ENCODE measurements at places on chromosomes 12 and 14.

DNA sequence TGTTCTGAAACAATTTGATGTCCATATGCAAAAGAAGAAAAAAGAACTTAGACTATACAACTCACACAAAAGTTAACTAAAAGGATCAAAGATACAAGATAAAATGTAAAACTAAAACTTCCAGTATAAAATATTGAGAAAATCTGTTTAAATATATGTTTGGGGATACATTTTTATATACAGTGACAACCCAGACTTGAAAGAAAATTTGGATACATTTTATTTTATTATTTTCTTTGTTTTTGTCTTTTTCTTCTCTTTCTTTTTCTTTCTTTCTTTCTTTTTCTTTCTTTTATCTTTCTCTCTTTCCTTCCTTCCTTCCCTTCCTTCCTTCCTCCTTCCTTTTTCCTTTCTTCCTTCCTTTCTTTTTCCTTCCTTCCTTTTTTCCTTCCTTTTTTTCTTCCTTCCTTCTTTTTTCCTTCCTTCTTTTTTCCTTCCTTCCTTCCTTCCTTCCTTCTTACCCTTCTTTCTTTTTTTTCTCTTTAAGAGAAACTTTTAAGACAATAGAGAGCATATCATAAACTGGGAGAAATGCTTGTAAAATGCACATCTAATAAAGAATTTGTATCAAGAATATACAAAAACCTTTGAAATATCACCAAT, 954.5 kb upstream of the LRFN5 start:
- no peak for DNase-seq

- DNase-seq: no peak
These were observed 8.9 kb downstream of the MSRB3 start for GRCh38 chr12:65287426-65287825.

- DNase-seq: no peak
These were observed 213.3 kb downstream of the EPS8 start for GRCh38 chr12:15575671-15576541.

DNA sequence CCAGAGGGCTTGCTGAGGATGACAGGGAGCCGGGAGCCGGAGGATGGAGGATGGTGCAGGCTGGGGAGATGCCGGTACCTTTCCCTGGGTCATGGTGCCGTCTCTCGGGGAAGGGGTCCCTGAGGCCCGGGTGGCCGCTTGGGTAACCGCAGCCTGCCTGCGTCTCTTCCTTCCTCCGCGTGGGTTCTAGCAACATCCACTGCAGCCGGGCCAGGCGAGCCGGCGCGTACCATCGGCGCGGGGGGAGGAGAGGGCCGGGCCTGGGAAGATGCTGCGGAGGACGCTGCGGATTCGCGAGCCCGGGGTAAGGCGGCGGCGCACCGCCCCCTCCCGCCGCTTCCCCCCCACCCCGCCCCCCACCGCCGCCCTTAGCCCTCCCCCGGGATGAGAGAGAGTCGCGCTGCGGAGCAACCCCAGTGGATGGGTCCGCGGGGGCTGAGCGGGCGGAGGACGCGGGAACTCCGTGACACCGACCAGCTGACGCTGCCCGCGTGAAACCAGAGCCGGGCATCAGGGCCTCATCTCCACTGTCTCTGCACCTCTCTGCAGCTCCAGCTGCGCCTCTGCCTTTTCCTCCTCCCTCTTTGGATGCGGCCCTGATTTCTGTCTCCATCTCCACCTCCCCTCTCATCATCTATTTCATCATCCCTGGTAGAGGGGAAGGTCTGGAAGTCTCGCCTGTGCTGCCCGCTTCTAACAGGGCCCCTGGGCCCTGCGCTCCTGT, at the start of gene FAIM2:
Gene FAIM2 (minus strand): TSS at position 201 of the 724 bp plus-strand sequence. CDS start 108 bp downstream, at position 93.
- DNase-seq: no peak

GRCh38 chr14:69275331-69275730, 15.4 kb downstream of the GALNT16 start:
- DNase-seq: no peak

- DNase-seq: no peak
These were observed 163.7 kb downstream of the CALM1 start for GRCh38 chr14:90560558-90560957.

GRCh38 chr12:6792522-6793201, 3.3 kb downstream of the CD4 start:
- no peak for DNase-seq

DNA sequence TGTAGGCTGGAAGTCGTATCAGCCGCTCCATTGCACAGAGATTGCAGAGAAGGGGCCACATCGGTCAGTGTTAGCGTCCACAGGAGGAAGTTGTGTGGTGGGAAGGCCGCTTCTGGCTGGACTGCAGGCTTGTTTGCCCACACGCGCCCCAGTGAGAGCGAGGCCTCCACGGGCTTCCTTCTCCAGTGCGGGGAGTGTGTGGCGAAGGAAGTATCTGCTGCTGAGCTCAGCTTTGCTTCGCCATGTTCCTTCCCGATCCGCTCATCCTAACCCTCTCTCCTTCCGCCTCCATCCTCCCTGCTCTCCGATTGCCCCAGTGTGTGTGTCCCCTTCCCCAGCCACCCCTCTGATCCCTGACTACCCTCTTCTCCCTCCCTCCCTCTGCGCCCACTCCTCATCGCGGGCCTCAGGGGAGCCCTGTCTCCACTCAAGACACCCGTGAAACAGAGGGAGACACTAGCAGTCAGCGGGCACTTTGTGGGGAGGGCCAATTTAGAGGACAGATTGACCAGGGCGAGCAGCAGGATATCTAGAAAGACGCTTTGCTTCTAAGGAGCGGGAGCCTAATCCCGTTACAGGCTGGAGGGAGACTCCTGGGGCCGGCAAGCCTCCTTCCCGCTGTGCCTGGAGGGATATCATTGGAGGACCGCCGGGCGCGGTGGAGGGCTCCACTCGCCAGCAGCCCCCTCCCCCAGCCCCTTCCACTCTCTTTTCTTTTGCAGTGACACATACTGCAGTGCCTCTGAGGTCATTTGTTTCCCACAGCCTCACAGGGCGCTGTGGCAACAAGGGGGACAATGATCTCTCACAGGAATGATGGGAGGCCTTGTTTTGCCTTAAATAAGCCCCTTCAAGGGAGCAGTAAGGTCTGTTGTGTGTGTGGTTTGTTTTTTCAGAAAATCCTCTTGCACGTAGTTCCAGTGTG, 428.8 kb downstream of the ZFP36L1 start:
- no peak for DNase-seq

GRCh38 chr12:115225845-115226244, 541.9 kb upstream of the TBX3 start:
- no peak for DNase-seq

- peak; percentile 9 for DNase-seq
These were observed 18.7 kb downstream of the PKP2 start for GRCh38 chr12:32877601-32878459.

DNA sequence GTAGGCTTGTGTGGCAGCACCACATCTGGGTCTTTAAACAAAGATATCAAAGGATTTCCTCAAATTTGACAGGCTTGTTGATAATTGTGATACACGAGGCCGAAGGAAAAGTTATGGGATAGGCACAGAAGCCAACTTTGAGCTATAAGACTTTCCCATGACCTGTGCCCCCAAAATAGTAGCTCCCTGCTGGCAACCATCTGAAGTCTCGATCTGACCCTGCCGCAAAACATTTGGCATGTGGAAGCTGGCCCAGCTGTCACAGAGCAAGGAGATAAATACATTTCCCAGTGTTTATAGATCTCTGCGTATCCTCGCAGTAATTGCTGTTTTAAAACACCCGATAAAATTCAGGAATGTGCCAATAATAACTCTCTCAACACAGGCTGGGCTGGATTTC, 26.4 kb upstream of the RGS6 start:
- DNase-seq: no peak

GRCh38 chr12:53550595-53550994, 43.3 kb upstream of the NPFF start:
- DNase-seq: no peak

GRCh38 chr12:68435816-68436215, 103.7 kb upstream of the MDM1 start:
- DNase-seq: no peak

DNA sequence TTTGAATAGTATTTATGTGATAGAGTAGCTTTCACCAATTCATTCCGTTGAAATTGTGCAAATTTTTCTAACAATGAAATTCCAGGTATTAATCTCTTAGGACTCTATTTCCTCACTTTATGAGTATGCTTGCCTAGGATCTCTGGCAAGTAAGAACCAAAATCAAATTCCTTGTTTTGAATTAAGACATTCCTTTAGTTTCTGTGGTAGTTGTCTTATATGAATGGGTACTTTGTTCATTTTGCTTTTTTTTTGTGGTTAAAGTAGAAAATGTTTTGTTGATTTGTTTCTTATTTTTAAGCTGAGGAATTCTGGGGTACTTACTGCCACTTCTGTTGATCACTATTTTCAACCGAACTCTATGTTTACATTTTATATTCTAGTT, 59.8 kb downstream of the KITLG start:
- no peak for DNase-seq

- DNase-seq: peak; percentile 47
These were observed 103.9 kb upstream of the MYL2 start for GRCh38 chr12:111024205-111024801.

DNA sequence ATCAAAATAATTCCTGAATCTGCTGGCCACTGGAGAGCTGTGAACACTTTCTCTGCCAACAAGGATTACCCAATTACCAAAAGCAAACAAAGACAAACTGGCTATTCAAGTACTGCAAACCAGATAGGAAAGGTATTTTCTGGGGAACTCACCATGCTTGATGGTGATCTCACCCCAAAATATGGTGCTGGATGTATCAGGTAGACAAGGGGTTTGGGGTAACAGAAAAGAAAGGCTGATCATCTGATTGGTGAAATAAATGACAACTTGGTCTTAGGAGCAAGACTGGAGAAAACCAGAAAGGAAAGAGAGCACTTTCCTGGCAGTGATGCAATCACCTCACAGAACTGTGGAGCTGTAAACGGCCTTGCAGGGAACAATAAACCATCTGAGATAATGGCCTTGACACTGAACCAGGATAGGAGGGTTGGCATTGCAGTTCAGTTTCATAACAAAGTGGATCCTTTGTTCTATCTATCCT, 31.0 kb upstream of the NPFF start:
- DNase-seq: no peak

GRCh38 chr12:85329913-85330312, 49.9 kb downstream of the ALX1 start:
- no peak for DNase-seq

DNA sequence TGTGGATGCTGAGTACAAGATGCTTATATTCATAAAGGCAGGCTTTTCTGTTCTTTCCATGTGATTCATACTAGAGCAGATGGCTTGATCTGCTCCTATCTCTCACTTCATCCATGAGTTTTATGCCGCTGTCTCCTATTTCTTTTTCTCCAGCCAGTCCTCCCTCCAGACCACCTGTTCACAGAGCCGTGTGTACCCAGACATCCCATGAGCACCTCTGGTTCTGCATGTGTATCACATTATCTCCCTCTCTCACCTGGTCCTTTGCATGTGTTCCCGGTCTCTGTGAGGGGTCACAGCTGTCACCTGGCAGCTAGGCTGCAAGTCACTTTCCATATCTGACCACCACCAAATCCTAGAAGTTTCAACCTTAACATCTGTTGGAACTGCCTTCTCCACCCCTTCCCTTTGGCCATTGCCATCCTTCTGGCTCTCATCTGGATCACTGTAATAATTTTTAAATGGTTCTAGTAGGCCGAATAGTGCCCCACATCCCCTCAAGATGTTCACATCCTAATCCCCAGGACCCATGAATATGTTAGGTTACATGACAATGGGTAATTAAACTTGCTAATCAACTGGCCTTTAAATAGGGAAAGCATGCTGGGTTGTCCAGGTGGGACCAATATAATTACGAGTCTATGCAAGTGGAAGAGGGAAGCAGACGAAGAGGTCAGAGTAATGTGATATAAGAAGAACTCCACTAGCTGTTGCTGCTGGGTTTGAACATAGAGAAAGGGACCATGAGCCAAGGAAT, 168.1 kb downstream of the SNAPC1 start:
- no peak for DNase-seq

GRCh38 chr12:124618291-124618902, 51.0 kb upstream of the NCOR2 start:
- no peak for DNase-seq

DNA sequence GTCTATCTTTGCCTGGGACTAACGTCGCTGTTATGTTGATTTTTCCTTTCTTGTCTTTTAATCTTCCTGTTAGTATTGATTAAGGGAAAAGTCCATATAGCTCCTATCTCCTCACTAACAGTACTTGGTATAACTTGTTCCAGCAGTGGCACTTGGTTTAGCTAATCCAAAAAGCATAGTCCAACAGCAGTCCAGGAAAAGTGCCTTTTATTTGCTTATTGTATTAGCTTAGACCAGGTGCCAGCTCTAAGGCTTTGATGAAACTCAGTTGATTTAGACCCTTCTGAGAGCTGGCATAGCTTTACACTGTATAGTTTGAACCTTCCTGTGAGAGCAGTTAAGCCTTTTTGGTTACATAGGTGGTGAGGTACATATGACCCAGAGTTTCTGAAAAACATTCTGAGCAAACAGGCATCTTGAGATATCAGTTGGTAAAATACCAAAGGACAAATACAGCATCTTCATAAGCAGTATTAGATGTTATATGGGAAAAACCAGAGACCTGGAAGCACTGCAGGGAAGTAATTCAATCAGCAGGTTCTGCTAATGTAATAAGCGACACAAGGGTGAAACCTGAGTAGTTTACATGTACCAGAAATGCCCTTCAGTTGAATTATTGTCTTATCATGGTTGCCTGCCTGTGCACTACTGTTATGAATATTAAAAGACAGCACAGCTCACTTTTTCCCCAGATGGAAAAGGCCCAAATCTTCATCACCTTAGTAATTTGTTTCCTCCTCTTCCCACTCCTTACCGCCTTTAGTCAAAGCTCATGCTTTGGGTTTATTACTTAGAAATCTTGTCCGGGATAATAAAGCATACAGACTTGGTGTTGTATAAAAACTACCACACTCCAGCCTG, 13.0 kb downstream of the PELI2 start:
- no peak for DNase-seq
